ENCODE measurements at places on chromosomes 7 and 10.

DNA sequence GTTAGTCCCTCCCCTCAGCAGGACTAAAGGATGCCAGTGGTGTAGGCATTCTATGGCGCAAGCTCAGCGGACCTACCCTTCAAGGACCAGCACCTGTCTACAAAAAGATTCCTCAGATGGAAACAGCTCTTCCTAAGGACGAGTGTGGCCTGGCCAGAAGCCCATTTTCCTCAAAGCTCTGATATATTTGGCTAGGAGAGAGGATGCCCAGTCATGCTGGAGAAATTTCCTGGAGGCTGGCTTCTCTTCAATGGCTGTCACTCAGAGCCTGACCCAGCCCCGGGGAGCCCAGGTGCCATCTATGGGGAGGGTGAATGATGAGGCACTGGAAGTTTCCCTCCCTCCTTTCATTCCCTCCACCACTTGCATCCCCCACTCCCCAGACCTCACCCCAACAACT, 111.5 kb downstream of the PLXNA4 start:
- no peak for DNase-seq

- no peak for DNase-seq
Observed at GRCh38 chr10:102038410-102038809, 17.6 kb downstream of the ARMH3 start.

- DNase-seq, result no peak
Observed at GRCh38 chr7:149532654-149533053, 35.0 kb upstream of the ZNF746 start.

DNA sequence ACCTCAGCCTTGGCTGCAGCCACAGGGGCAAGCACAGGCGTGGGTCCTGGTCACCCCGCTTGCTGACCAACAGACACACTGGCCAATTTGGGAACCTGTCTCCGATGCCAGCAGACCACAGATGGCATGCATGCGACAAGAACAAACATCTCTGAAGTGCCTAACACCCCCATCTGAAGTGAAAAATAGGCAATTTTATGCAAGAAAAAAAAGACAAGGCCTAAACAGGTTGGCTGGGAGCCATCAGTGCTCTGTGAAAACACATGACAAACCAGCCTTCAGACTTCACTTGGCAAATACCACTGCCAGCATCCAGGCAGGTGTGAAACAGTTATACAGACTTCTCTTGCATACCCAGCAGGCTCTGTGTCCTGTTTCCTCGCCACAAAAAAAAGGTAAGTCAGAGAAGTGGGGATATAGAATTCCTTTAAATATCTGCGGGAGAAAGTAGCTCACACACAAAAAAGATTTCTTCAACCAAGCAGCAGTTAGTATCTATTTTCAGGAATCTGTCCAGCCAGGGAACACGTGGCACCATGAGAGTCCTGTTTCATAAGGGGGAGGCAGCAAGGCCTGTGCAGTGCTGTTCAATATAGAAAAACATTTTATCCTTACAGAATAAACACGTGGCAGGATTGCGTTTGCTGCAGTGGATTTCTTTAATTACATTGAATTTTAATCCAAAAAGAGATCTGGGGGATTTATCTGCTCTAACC, 293.4 kb upstream of the MKLN1 start:
- DNase-seq, result no peak

- DNase-seq, result no peak
Observed at GRCh38 chr10:33494694-33495265, 160.3 kb upstream of the NRP1 start.

DNA sequence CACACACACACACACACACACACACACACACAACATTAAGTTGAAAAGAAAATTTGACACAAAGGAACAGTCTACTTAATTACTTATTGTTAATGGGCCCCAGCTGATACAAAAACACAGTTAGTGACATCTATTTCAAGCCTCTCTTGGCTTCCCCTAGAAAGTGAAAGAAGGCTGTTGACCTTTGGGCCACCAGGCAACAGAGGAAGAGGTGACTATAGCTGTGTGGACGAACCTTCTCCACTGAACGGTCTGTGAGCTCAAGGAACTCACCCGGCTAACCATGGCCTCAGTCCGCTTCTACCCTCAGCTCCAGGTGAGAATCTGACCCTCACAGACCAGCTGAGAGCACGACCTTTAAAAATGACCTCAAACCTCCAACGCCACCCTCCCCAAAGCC, 32.9 kb upstream of the CALN1 start:
- no peak for DNase-seq

GRCh38 chr10:117222976-117223692, 17.8 kb upstream of the SLC18A2 start:
- no peak for DNase-seq

DNA sequence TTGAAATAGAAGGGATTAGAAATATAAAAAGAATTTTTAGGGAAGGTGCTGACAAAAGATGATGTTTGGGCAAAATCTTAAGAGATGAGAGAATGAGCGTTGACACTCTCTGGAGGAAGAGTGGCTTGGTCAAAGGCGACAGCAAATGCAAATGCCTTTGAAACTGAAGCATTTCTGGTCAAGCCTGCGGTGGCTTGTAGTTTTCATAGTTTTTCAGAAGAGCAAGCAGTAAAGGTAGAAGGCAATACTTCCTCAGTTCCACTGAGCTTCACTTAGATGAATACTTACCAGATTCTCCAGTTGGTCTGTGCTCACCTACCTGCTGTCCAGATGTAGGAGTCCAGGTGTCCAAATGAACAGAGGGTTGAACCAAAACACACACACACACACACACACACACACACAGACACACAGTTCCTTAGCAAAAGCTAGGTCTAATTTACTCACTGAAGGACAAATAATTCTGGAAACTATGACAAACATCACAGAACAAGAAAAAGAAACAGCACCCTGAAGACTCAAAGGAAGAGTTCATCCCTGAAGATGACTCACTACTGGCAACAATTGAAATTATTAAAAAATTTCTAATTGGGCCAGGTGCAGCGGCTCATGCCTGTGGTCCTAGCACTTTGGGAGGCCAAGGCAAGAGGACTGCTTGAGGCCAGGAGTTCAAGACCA, 12.1 kb upstream of the STK17A start:
- DNase-seq, result no peak

- no peak for DNase-seq
Observed at GRCh38 chr10:27687743-27688142, 57.9 kb downstream of the MKX start.

- DNase-seq, result no peak
Observed at GRCh38 chr10:64275774-64276173, 754.6 kb downstream of the REEP3 start.

DNA sequence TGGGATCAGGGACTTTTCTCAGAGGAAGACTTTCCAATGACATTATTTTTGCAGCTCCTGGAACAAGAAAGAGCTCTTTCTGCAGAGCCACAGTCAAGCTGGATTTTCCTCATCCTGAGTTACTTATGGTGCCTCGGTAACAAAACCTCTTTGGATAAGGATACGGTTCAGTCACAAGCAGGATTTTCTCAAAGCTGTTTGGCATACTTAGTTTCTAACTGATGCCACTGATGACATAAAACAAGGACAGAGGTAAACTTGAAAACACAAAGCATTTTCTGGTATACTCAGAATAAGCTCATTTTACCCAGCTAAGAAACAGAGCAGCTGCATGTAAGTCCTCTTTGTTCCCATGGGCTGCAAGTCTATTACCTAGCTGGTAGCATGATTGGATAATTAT, 340.9 kb upstream of the MEOX2 start:
- DNase-seq, result no peak

DNA sequence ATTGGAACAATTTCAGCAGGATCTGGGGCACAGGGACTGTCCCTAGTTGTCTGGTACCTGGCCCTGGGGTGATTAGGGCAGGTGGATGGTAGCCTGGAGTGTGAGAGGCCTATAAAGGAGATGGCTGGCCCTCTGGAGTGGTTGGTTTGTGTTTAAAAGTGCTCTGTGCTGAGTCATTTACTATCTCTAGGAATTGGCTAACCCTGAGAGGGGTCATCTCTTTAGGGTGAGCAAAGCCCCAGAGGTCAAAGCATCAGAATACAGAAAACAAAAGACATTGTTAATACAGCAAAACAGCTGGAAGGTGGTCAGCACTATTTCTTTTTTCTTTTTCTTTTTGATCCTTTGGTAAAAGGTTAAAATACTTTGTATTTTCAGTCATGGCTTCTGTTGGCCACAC, 43.4 kb upstream of the BMPER start:
- DNase-seq, result no peak

GRCh38 chr7:27344471-27344870, 101.9 kb downstream of the EVX1 start:
- DNase-seq, result no peak

DNA sequence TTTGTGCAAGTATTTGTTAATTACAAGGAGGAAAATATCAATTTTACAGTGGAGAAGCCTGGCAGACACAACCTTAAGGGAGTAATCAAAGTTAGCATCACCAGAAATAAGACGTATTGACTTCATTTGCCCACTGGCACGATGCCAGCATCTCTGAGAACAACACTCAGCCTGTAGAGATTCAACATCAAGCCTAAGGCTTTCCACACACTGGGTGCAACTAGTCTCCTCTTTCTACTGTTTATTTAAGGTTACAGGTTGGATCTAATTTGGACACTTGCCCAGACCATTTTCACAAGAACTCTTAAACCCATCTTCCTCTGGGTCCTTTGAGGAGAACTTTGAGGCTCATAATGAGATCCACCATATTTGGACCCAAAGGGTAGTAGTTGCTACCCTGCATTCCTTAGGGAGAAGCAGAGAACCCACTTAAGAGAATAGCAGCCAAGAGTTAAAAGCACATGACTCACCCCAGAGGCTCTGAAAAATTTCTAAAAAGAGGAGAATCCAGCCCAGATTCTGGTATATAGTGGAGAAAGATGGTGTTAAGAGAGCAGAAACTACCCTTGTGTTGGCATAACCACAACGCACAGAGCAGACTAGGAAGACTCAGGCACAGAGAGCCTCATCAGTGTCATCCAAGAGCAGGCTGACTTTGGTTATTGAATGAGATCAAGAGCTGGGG, 97.3 kb downstream of the CCDC71L start:
- no peak for DNase-seq

GRCh38 chr7:155947051-155947450, 134.8 kb upstream of the SHH start:
- no peak for DNase-seq

GRCh38 chr10:110898391-110898790, 20.6 kb downstream of the BBIP1 start:
- DNase-seq, result no peak

GRCh38 chr10:28551086-28551485, 18.2 kb downstream of the WAC start:
- DNase-seq, result no peak

DNA sequence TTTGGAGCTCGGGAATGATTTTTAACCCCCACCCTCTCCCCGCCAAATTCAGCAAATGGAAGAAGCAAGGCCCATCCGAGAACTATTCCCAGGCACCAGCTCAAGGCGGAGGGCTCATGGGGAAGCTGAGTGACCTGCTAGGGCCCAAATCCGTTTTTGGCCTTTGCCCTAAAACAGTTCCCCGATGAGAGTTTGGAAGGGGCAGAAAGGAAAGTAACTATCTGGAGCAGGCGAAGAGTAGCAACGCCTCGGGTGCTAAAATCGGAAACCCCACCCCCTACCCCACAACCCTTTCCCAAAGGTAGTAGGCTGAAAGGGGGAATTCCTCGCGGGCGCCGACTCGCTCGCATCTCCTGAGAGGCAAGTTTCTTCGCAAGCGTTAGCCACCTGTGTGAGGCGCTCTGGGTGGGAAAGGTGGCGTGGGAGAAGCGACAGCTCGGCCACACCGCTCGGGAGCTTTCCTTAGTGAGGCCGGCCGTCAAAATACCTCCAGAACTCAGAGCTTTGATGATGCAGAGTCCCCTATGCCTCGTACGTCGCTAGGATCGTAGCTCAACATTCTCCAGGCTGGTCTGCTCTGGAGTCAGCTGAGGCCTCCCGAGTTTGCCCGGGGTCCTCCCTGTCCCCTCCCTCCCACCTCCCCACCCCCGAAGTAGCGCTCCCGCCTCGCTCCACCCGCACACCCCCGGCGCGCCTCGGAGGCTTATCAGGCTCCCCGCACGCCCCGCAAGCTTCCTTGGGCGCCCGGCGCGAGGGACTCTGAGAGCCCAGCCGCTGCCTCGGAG, 642 bp upstream of the PRKG1 start:
- DNase-seq, result peak; percentile 4

GRCh38 chr7:2631946-2632732, at the start of gene TTYH3:
Gene TTYH3, plus strand, starts transcription at chr7:2631986. Its CDS starts 170 bp downstream, at chr7:2632156.
- DNase-seq, result no peak

- no peak for DNase-seq
Observed at GRCh38 chr7:139566075-139566474, 42.6 kb downstream of the CLEC2L start.

- no peak for DNase-seq
Observed at GRCh38 chr7:128021366-128021765, 9.9 kb downstream of the LRRC4 start.

GRCh38 chr10:123134343-123134914, 1.3 kb upstream of the HMX3 start:
- peak; percentile 21 for DNase-seq

DNA sequence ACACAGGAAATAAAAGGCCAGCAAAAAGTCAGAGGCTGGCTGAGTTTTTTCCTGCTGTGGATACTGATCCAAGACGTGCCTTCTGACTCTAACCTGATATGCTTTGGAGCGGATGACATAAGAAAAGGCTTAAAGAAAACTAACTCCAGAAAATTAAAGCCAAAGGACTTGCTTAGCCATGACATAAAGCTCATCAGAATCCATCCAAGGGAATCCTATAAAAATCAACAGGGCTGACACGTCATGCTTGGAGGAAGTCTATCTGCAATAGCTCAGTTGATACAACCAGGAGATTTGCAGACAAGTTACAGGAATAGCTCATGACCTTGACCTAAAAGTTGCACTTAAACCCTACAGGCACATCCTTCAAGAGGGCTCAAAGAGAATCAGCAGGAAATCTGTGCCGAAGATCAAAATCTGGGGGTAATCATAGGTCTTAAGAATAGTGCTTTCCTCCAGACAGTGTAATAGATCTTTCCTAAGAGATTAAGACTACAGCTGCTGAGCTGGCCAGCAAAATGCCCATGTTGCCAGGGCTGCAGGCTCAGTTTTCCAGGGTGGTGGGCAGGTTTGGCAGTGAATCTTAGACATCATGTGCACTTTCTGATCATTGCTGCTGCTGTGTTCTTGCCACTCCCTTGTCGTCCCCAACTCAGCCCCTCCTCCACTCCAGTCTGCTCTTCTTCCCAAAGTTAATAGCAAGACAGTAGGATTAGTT, 111.5 kb upstream of the SVIL start:
- DNase-seq, result no peak

- DNase-seq, result no peak
Observed at GRCh38 chr7:71466448-71467145, 334.7 kb downstream of the GALNT17 start.

GRCh38 chr7:151821226-151821625, 55.7 kb downstream of the PRKAG2 start:
- DNase-seq, result no peak

DNA sequence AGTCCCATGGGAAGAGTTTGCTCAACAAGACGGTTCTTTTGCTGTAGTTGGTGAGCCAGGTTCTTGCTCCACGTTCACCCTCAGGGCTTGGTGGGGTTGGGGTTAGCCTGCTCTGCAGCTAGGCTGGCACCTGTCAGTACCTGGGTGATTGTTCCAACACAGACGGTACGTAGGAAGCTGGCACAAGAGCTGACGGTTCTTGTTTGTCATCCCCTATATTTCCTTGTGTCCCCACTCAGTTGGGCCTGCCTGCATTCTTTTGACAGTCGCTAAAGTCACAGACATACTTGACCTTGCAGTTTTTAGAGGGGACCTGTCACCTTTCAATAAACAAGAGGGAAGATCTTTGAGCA, 40.2 kb upstream of the SYPL1 start:
- DNase-seq, result no peak

- DNase-seq, result no peak
Observed at GRCh38 chr7:87627634-87627994, 584 bp upstream of the RUNDC3B start.
